Bronchial epithelial cell (primary cell): ENCODE measurements at places on chromosomes 6 and 20. TPM values are rescaled to one million over a fixed set of nuclear protein-coding genes. Genes with fewer than 3 reads are reported as not detected.
A peak's percentile ranks its signal among the peaks of the same experiment; 100 is the strongest.

GRCh38 chr6:164692772-164693510 is 616.5 kb downstream of the C6orf118 start:
- no peak for DNase-seq

- peak; percentile 1 for DNase-seq
Observed at GRCh38 chr6:95648636-95649035, 71.3 kb downstream of the MANEA start.

- no peak for DNase-seq
Observed at GRCh38 chr6:139117734-139118133, 17.1 kb upstream of the HECA start.

DNA sequence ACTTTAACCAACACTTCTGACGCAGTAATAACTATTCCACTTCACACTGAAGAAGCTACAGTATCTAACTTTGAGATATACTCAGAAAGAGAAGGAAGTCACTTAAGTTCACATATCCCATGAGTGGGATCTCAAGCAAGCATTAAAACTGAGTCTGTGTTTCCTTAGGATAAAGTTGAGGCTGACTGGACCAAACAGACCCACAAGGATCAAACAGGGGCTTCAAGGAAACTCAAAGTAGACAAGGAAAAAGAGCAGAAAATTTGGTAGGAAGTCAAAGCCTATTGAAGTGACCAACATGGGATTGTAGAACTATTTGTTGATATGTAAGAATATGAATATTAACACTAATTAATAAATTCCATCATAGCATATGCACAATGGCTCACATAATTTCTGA is 294.9 kb downstream of the ADGB start:
- DNase-seq = no peak

GRCh38 chr20:25692499-25692898 is 4.2 kb downstream of the ZNF337 start:
- no peak for DNase-seq

GRCh38 chr6:72699159-72699558 is 77.3 kb downstream of the KCNQ5 start:
- peak; percentile 23 for DNase-seq

- peak; percentile 93 for DNase-seq
Observed at GRCh38 chr6:167856999-167857660, 30.4 kb downstream of the AFDN start.

GRCh38 chr20:42836339-42836738 is 353.4 kb downstream of the PTPRT start:
- DNase-seq = peak; percentile 9

DNA sequence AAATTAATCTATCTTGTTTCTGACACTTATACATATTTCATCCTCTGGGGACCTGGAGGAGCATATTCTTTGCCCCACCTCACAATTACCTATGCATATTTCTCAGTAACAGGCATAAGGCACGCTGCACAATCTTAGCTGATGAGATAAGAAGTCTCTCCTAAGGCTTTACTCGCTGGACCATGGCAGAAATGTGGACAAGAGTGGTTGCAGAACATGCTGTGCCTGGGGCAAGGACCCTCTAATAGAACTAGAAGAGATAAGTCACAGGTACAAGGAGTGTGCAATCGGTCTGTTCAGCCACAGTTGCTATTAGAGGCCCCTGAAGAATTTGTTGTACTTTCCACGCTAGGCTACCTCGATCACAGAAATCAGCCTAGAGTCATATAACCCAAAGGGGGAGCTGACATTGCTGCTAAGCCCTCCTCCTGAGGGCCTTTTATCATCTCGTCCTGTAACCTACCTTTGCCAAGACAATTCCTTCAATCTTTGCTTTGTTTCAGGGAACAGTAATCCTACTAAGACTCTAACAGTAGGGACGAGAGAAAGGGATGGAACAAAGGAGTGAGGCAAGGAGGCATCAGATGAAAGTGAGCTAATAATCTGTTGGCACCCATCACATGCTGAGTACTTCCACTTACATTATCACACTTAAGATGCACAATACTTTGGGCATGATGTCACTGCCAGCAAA is 16.1 kb upstream of the DEFB129 start:
- no peak for DNase-seq

GRCh38 chr6:2819115-2819514 is 22.5 kb downstream of the SERPINB1 start:
- no peak for DNase-seq

DNA sequence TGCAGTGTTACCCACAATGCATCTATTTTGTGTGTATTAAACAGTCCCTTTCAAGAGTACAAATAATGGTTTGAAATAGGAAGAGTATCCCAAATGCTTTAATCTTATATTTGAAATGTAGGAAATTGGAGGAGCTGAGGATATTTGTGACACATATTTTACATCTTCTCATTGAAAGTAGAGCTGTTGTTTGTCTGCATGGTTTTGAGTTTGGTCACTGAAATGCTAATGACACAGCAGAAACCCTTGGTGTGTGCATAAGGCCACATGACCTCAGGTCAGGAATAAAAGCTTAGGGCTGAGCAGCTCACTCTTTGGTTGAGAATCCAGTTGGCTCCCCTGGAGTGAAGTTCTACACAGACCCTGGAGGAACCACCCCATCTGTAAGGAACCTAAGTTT is 49.8 kb downstream of the TPD52L1 start:
- peak; percentile 25 for DNase-seq

DNA sequence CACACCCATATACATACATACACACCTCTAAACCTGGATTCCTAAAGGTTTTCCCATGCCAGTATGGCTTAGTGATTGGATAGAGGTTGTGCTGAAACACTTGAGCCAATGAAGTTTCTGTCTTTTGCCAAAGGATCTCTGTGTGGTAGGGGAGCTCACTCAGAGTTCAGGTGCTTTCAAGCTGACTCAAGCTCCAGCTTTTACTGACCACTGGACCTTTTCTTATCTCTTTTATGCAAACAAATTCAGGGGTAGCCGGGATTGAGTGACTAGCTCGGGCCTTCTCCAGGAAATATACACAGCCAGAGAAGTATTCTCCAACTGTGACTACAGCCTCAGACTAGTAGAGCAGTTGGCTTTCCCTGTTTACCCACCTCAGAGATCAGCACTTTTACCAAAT is 21.5 kb upstream of the DSE start:
- no peak for DNase-seq

DNA sequence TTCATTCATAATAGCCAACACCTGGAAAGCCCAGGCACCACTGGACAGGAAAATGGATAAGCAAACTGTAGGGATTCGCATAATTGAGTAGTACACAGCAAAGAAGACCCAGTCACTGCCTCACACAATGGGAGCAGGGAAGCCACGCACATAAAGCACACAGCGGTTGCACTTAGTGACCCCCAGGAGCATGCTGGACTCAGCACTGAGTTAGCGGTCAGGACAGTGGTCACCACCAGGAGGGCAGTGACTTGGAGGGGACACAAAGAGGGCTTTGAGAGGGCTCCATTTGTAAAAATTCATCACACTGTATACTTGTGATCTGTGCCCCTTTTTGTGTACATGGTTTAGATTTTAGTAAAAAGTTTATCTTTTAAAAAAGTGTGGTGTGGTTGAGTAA is 2.4 kb upstream of the BPIFB3 start:
- DNase-seq = no peak

GRCh38 chr6:151566557-151566956 is 72.7 kb downstream of the CCDC170 start:
- DNase-seq = peak; percentile 25

DNA sequence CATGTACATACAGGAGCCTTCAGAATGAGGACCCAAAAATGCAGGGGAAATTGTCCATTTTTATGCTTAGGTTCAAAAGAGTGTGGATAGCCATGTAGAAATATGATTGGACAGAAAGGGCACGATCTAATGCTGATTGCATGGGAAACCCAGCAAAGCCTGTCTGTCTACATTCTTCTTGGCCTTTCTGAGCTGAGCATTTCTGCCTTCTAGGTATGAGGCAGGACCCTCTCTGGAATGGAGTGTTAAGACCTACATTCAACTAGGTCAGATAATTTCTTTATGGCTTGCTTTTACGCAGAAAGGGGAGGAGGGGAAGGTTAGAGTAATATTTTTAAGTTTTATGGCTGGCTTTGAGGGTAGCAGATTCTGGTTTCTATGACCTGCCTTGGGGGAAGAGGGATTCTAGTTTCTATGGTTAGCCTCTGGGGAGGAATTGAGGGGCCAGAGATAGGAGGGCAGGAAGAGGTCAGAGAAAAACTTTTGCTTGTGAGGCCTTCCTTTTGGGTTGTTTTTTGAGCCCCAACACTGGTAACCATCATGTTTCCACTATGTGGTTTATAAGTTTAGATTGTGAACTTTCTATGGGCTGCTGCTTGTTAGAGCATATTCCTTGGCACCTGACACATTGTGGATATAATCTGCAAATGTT is 63.5 kb downstream of the LYRM2 start:
- DNase-seq = peak; percentile 21

DNA sequence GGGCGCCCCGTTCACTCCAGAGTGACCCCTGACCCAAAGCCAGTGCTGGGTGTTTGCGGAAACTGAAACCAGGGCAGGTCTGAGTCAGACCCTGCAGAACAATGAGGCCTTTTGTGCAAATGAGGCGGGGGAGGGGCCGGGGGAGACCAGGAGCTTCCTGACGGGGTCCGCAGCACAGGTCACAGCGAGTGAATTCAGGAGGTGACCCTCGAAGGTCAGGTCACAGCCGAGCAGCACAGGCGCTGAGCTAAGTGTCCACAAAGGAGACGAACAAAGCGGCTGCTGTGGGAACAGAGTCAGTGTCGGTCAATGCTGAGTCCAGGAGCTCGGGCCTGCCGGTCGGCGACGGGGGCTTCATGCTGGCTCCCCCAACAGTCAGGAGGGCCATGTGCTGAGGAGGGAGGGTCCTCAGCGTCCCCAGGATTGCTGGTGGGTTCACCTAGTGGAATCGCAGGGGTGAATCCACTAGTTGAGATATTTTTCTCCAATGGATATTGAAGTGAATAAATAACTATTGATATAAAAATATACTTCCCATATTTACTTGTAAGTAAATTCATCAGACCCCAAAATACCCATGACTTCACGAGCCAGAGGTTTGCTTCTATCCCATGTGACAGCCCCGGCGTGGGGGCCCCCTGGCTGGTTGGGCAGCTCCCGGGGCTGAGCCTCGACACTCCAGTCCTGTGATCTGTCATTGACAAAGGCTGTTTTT is 188.4 kb upstream of the SULF2 start:
- no peak for DNase-seq

DNA sequence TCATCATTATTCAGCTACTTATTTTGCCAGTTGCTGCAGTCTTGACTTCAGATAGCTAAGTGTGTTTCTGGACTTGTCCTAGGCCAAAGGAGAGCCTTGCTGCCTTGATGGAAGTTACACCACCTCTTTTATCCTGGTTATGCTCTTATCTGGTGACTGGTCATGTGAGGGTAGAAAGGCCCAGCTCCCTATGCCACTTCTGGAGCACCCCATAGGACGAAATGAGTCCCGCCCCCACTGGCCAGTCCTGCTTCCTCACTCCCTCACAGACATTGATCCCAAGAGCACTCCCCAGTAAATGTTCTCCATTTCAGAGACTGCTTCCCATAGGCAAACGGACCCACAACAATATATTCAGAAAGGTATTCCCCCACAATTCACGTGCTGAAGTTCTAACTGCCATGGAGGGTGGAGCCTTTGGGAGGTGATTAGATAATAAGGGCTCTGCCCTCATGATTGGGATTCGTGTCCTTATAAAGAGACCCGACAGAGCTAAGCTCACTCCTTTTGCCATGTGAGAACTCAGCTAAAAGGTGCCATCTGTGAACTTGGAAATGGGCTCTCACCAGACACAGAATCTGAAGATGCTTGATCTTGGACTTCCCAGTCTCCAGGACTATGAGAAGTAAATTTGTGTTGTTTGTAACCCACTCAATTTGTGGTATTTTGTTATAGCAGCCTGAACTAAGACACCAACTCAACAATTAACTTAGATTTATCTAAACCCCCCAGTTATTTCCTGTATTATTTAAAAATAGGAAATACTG is 21.5 kb upstream of the ELOVL2 start:
- DNase-seq = no peak

GRCh38 chr6:56794421-56794820 is 151.7 kb upstream of the DST start:
- peak; percentile 50 for DNase-seq

DNA sequence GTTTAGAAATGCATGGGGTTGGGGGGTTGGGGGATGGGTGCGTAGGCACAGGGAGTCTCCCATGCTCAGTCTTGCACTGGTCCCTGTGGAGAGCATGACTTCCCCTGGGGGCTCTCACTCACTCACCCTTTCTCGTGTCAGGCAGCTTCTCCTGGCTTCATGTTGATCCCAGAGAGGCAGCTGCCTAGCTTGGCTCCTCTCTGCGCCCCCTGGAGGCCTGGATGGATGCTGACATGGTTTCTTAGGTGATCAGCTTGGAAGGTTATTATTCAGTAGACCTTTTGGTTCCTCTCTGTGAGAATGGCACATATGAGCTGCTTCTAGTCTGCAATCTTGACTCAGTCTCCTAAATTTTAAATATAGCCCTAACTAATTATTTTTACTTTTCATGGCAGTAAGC is 109.3 kb upstream of the FAM83B start:
- no peak for DNase-seq

DNA sequence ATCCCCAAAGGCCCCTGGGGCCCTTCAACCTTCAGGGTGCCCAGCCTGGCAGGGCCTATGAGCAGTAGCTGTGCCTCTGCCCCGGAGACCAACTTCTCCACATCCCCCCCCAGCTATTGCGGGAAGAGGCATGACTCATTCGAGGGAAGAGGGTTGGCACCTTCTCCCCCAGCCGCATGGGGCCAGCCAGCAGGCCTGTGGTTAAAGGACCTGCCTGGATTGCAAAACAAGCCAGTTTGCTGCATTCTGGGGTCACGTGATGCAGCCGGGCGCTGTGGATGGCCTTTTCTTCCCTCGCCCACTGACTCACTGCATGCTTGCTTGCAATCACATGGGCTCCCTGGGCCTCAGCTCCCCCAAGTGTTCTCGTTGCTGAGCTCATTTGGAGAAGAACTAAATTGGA is 182.5 kb downstream of the MAFB start:
- peak; percentile 95 for DNase-seq

DNA sequence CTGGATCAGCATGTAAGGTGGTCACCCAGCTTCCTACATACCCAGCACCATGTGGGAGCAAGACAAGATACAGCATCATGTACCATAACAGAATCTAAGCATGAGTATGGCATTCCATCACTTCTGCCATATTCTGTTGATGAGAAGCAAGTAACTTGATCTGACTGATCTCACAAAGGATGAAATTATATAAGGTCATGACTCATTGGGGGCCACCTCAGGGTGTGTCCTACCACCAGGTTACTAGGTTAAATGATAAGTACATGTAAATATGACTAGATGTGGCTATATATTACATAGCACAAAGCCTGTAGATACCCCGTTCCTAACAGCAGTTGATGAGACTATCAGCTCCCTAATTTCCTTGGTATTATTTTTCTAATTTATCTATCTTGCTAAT is 213.1 kb downstream of the DOK5 start:
- DNase-seq = no peak

The LPIN3 gene
- 3.9 and 10.0 TPM in 2 replicates for total RNA-seq

The HSPA1B gene
- 118 and 193 TPM in 2 replicates for total RNA-seq

The ATRN gene
- 50.0 and 55.0 TPM in 2 replicates for total RNA-seq

The DOK5 gene
- total RNA-seq = 0.13 TPM in 1 of 2 replicates, not detected in the other

The ROS1 gene
- 0.26 and 0.38 TPM in 2 replicates for total RNA-seq

The PAK5 gene
- total RNA-seq = not detected in 2 replicates

The TP53TG5 gene
- 0.13 TPM in 1 of 2 replicates, not detected in the other for total RNA-seq

The HLA-DRB1 gene
- 0.13 TPM in 1 of 2 replicates, not detected in the other for total RNA-seq

The IPCEF1 gene
- total RNA-seq = under 0.01 and 0.26 TPM in 2 replicates

The FRK gene
- total RNA-seq = 1.3 and 3.1 TPM in 2 replicates

The APOBEC2 gene
- total RNA-seq = not detected in 2 replicates
